ENCODE measurements at places on chromosomes 11 and 22.

DNA sequence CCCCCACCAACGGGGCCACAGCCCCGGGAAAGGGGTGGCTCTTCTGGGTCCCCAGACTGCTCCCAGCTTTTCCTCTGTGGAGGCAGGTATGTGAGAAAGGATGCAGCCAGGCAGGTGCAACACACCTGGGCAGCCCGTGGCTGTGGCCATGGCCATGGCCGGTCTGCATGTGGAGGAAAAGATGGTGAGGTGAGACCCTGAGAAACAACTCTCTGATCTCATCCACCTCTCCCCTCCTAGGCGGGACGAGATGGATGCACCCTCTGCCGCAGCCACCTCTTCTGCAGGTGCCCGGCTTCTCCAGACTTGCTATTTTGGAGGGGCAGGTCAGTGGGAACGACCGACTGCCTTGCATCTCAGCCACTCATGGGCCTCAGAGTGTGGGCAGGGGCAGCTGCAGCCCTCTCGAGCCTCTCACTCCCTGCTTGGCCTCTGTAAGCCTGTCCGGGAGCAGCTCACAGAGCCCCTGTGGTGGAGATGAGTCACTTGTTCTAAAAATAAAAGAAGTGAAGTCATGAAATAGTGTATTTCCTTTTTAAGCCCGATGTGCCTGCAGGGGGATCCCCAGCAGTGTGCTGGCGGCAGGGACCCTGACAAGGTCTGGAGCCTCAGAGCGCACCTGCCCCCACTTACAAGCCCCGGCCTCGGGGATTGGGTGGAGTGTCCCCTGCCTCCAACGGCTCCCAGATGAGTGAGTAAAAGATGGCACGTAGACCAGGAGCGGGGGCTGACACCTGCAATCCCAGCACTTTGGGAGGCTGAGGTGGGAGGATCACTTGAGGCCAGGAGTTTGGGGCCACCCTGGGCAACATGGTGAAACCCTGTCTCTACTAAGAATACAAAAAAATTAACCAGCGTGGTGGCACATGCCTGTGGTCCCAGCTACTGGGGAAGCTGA, 10.7 kb downstream of the SMIM38 start:
- DNase-seq: no peak

DNA sequence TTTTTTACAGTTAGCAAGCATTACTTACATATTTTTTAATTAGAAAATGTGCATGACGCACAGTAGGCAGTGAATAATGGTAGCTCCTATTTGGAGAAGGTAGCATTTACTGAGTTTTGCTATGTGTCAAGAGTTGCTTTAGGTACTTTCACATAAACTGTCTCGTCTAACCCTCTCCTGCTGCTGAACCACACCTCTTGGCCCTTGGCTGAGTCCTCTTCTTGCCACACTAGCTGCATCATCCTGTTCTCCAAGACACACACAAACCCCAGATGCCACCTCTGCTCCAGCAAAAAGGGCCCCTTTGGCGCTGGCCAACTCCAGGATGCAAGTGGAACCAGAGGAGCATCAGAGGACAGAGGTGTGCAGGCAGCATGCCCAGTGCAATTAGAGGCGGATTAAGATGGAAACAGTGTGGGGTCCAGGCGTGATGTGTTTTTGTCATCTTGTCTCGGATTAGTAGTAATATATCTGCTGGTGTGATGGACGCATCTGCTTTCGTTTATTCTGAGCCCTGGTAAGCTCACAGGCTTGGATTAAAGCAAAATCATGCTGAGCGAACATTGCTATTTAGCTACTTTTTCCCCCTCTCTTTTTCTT, 367.0 kb upstream of the CADM1 start:
- DNase-seq: no peak

DNA sequence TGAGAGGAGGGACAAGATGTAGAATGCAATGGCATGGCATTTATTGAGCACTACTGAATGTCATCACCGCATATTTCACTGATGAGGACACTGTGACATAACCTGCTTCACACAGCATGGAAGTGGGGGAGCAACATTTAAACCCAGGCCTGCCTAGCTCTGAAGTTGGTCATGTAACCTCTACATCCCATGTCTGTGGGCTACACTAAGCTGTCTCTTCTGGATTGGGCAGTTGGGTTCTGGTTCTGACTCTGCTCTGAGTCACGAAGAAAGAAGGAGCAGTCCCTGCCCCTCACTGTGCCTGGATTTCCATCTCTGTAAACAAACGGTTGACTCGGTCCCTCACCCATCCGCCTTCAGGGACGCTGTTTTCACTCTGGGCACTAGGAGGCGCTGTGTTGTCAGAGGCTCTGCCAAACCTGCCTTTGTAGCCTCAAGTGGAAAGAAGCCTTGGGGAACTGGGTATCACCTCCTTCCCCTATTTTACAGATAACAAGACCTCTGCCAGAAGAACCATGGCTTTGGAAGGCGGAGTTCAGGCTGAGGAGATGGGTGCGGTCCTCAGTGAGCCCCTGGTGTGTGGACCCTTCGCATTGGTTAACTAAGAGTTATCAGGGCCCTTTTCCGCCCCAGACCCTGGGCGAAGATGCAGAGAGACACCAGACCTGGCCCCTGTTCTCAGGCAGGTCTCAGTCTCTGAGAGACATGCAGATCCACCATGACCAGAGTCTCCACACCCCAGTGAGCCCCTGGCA, 12.7 kb upstream of the ARHGEF17 start:
- peak; percentile 81 for DNase-seq

DNA sequence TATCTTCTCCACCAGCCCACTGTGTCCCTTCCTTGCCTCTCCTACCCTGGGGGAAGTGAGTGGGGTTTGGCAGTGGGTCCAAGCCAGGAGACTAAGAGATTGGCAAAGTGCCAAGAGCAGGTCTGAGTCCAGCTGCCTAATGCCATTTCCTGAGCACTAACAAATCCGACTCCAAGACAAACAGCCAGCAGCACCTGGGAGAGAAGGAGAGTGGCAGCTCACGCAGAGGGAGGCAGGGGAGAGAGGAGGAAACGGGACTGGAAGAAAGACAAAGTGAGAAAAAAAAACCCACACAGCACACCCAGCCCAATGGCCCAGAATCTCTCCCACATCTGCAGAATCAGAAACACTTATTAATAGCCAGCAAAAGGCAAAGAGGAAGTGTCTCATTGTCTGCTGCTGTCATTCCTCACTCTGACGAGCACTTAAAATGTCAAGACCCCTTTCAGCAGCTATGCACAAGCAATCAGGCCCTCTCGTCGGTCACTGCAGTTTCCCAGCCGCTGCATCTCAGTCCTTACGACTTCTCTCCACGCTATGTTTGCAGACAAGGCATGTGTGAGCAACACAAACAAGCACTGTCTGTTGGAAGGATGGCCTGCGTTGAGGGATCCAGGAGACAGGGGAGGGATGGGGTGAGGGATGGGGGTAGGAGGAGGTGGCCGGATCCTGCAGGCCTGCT, 558.4 kb upstream of the CADM1 start:
- peak; percentile 94 for DNase-seq

GRCh38 chr11:115993590-115993989, 489.4 kb upstream of the CADM1 start:
- DNase-seq: no peak

DNA sequence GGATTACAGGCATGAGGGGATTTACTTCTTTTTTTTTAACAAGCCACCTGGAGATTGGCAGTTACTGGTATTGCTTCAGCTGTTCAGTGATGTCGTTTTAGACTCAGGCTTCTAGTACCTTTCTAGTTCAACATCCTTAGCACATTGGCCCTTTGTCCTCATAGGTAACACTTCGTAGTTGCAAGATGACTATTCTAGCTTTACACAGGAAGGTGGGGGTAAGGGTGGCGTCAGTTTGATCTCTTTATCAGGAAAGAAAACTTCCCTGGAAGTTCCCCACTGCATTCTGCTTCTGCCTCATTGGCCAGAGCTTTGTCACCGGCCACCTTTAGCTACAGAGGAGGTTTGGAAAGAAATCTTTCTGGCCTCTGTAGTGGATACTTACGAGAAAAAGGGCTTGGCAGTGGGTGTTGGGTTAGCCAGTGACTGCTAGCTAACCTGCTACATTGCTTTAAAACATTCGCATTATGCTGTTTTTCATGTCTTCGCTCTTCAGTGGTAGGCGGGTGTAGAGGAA, 40.7 kb downstream of the SFI1 start:
- no peak for DNase-seq

GRCh38 chr11:43067681-43068080, 244.1 kb upstream of the API5 start:
- DNase-seq: no peak

DNA sequence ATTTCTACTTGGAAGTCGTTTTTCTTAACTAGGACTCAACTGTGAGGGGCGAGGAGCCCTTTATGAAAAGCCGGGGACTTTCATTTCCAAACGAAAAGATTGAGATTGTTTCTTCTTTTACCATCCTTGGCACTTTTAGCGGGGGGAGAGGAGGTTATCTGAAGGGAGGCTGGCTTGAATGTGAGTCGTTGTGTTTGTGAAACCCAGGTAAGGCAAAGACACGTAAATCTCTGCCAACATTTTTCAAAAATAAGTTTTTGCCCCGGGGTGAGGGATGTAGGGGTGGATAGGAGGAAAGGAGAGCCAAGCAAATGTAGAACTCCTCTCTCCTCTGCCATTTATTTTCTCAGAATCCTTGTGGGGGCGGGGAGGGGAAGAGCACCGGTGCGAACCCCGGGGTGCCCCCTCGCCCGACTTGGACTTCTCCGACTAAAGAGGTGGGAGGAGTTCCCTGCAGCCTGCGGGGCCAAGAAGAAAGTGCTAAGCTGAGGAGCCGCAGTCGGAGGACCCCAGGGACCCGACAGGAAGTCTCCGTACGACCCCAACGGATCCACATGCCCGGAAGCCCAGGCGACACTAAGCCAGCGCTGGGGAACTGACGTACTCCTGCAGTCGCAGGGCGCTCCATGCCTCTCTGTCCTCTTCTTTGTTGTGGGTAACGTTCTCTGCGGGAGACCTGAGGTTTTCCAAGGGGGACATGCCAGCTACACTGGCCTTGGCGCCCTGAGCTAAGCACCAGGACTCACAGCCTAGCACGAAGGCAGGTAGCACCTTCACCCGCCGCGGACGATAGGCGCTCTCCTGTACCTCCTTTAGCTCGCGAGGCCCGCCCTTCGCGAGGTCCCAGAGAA, 2.4 kb upstream of the WT1 start:
- no peak for DNase-seq

DNA sequence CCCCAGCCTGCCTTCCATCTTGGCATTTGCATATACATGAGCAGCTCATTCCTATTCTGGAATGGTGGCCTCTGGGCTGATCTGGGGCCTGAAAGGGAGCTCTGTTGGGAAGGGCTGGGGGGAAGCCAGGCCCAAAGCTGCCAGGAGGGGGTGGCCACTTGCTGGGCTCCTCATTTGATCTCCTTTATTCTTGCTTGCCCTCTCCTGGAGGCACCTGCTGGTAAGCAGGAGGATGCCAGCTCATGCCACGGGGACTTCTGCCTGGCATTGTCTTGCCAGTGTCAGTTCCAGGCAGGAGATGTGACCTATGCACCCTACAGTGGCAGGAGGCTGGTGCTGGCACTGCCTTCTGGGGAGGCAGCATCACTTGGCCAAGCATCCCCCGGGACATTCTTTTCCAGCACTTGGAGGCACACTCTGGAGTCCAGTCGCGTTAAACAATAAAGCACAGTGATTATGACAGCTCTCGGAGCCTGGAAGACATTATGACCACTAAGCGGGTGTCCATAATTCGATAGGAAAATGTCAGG, 128.3 kb downstream of the NTM start:
- DNase-seq: no peak

- no peak for DNase-seq
These were observed 313.7 kb downstream of the SWAP70 start for GRCh38 chr11:9977554-9977953.

GRCh38 chr22:33579448-33580093, 340.7 kb downstream of the LARGE1 start:
- DNase-seq: peak; percentile 20

DNA sequence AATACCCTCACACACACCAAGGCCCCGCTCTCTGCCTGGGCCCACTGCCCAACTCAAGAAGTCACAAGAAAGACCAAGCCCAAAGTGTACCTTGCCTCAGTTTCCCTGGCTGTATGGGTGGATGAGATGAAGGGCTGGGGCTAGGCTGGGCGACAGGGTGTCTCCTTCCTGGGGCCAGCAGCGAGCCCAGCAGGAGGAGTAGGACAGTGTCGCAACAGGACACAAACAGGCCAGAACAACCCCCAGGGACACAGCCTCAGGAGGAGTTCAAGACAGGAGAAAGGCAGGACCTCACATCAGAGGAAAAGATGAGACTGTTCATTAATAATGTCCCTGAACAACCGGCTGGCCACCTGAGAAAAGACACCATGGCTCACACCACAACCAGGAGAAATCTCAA, 13.3 kb downstream of the CSNK1E start:
- no peak for DNase-seq

DNA sequence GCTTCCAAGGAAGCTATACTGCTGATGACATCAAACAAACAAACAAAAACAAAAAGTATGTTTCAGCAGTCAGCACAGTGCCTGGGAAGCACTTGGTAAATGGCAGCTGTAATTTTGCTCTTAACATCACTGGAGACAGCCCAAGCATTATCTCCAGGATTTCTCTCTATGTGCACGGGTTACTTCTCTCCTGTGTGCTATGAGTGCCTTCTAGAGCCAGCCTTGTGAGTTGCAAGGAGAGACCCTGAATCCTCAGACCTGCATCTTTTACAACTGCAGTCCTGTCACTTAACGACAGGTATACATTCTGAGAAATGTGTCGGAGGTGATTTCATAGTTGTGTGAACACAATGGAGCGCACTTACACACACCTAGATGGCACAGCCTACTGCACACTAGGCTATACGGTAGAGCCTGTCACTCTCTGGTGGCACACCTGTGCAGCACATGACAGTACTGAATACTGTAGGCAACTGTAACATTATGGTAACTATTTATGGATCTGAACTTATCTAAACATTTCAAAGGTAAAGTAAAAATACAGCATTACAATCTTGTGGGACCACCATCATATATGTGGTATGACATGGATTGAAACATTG, 662.5 kb upstream of the B3GAT1 start:
- no peak for DNase-seq

DNA sequence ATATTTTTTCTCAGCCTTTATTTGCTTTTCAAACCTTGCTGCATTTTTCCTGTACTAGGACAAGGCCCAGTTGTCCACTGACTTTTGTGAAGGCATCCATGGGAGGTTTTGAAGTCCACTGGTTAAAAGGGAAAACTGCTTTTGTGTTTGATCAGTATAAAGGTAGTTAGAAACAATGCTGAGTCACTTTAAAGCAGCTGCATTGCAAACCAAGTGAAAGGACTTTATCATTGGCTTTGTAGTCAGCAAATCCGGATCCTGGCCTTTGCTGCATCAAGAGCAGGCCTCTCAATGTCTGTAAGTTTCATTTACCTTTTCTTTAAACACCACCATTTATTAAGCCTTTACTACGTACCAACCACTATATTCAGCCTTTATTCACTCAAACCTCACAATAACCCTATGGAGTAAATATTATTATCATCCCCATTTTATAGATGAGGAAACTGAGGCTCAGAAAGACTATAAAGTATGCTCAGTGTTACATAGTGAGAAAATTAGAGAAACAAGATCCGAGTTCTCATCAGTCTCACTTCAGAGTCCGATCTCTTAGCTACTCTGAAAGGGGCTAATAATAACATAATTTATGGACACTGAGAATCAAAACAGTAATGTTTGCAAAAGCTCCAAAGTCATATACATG, 60.6 kb upstream of the HSD17B12 start:
- no peak for DNase-seq

Data from NCI-H510A treated with DMSO at 0.1 percent for 48 hours (cell line).